Vagina (tissue), 2 donors: ENCODE measurements at places on chromosomes 4 and X. TPM values are rescaled to one million over a fixed set of nuclear protein-coding genes. Genes with fewer than 3 reads are reported as not detected.

DNA sequence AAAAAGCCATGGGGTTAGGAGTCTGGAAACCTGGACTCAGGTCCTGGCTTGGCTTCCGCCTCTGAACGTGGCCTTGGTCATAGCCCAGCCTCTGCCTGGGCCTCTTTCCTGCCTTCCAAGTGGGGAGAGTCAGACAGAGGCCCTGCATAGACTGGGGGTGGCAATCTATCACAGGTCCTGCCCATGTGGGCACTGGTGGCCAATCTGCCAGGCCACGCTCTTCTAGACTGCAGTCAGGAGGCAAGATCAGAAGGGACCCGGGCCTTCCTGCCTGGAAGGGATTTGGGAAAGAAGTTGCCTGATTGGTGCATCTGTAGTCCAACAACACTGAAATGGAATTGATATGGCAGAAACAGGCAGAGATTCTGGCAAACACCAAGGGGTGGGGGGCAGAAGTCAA lies 46.1 kb downstream of the CNGA2 start:
- no peak overlapping the region for H3K27ac ChIP-seq
- no peaks in the 10 kb centered on the region for H3K4me1 ChIP-seq
- no peaks in the 10 kb centered on the region for H3K36me3 ChIP-seq

CFAP47 gene
- not detected for total RNA-seq

GRCh38 chr4:113732-114131 lies 10.6 kb upstream of the ZNF718 start:
- DNase-seq, result no peak
- H3K27me3 ChIP-seq, result no peaks in the 10 kb centered on the region
- no peak overlapping the region for H3K4me3 ChIP-seq
- no peak overlapping the region for H3K27ac ChIP-seq
- H3K4me1 ChIP-seq, result no peaks in the 10 kb centered on the region
- H3K36me3 ChIP-seq, result no peaks in the 10 kb centered on the region

DNA sequence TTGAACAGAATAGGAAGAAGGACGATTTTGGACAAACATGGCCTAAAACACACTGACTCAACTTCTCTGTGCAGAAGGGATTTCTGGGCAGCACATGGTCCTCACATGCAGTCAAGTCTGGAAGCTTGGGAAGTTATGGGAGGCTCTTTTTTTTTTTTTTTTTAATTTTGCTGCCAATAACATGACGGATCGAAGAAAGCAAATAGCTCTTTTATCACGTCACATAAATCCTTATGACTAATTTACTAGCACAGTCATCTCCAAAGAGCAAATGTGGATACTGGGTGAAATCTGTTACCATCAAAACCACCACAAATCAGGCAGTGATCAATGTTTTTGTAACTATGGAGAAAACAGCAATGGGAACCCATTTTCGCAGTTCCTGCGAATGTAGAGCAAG lies 193.3 kb upstream of the FAM9B start:
- no peaks in the 10 kb centered on the region for H3K36me3 ChIP-seq
- no peak overlapping the region for H3K4me3 ChIP-seq
- no peak overlapping the region for H3K27ac ChIP-seq
- DNase-seq, result no peak
- no peaks in the 10 kb centered on the region for H3K4me1 ChIP-seq
- no peaks in the 10 kb centered on the region for H3K27me3 ChIP-seq

GRCh38 chr4:99863804-99864203 lies 30.4 kb downstream of the LAMTOR3 start:
- no peaks in the 10 kb centered on the region for H3K27me3 ChIP-seq
- H3K27ac ChIP-seq, result no peak overlapping the region
- no peak overlapping the region for H3K4me3 ChIP-seq
- H3K4me1 ChIP-seq, result no peaks in the 10 kb centered on the region

GRCh38 chr4:118850488-118851173 lies 14.7 kb upstream of the SEC24D start:
- H3K4me1 ChIP-seq, result peaks cover 8% of the 10 kb centered on the region
- H3K27me3 ChIP-seq, result no peaks in the 10 kb centered on the region
- no peaks in the 10 kb centered on the region for H3K36me3 ChIP-seq
- H3K27ac ChIP-seq, result no peak overlapping the region

DNA sequence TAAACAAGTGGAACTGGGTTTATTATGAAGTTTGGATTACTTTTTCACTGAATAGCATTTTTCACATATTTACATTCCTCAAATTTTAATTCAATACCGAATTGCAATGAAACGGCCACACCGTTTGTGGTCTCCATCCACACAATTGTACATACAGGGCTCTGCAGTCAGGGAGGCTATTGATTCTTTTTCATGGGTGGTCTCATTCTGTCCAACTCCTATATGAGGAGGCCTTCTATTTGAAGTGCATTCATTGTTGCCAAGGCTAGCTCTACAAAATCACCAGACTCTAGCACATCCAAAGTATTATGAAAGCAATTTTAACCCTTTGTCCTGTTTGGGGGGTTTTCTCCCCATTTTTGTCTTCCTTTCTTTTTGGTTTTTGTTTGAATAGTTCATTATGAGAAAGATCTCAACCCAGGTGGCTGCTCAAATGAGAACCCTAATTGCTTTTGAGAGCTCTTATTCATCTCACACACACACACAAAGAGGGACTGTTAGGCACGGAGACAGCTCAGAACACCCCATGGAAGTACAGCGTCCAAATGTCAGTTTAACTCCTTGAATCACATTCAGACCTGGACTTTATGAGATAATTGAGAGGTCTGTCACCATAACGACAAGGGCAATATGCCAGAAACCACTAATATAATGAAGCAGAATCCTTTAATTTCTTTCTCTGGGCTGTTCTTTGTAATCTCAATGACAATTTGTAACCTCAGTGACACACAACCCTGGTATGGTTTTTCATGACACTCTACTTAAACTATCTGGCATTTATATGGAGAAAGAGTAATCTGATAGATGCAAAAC lies 79.4 kb downstream of the NLGN4X start:
- no peak for DNase-seq
- no peaks in the 10 kb centered on the region for H3K27me3 ChIP-seq
- no peaks in the 10 kb centered on the region for H3K36me3 ChIP-seq
- H3K4me1 ChIP-seq, result no peaks in the 10 kb centered on the region
- no peak overlapping the region for H3K4me3 ChIP-seq
- no peak overlapping the region for H3K27ac ChIP-seq

ANK2 gene
- total RNA-seq, result 64.6 TPM

- no peaks in the 10 kb centered on the region for H3K36me3 ChIP-seq
- H3K4me1 ChIP-seq, result no peaks in the 10 kb centered on the region
- H3K27me3 ChIP-seq, result no peaks in the 10 kb centered on the region
- no peak for DNase-seq
- H3K4me3 ChIP-seq, result no peak overlapping the region
These were observed 47.5 kb upstream of the NSUN7 start for GRCh38 chr4:40702137-40702799.

ADH7 gene
- 11.8 TPM for total RNA-seq

- H3K27ac ChIP-seq, result no peak overlapping the region
- no peaks in the 10 kb centered on the region for H3K36me3 ChIP-seq
- H3K4me1 ChIP-seq, result no peaks in the 10 kb centered on the region
- H3K27me3 ChIP-seq, result no peaks in the 10 kb centered on the region
These were observed 84.0 kb downstream of the NAA11 start for GRCh38 chr4:79241846-79242245.

GRCh38 chr4:94813221-94813620 lies 55.5 kb downstream of the BMPR1B start:
- no peak overlapping the region for H3K4me3 ChIP-seq
- H3K4me1 ChIP-seq, result no peaks in the 10 kb centered on the region
- H3K27me3 ChIP-seq, result no peaks in the 10 kb centered on the region
- H3K36me3 ChIP-seq, result no peaks in the 10 kb centered on the region
- no peak for DNase-seq

GRCh38 chr4:157014621-157015591 lies 43.3 kb upstream of the PDGFC start:
- no peaks in the 10 kb centered on the region for H3K4me1 ChIP-seq
- H3K4me3 ChIP-seq, result no peak overlapping the region
- no peak overlapping the region for H3K27ac ChIP-seq
- no peak for DNase-seq

GRIA2 gene
- total RNA-seq, result 0.49 TPM

GRCh38 chrX:39652336-39652735 lies 445.4 kb downstream of the BCOR start:
- no peak overlapping the region for H3K27ac ChIP-seq
- no peaks in the 10 kb centered on the region for H3K4me1 ChIP-seq
- no peaks in the 10 kb centered on the region for H3K27me3 ChIP-seq
- H3K36me3 ChIP-seq, result no peaks in the 10 kb centered on the region
- no peak for DNase-seq
- no peak overlapping the region for H3K4me3 ChIP-seq

DNA sequence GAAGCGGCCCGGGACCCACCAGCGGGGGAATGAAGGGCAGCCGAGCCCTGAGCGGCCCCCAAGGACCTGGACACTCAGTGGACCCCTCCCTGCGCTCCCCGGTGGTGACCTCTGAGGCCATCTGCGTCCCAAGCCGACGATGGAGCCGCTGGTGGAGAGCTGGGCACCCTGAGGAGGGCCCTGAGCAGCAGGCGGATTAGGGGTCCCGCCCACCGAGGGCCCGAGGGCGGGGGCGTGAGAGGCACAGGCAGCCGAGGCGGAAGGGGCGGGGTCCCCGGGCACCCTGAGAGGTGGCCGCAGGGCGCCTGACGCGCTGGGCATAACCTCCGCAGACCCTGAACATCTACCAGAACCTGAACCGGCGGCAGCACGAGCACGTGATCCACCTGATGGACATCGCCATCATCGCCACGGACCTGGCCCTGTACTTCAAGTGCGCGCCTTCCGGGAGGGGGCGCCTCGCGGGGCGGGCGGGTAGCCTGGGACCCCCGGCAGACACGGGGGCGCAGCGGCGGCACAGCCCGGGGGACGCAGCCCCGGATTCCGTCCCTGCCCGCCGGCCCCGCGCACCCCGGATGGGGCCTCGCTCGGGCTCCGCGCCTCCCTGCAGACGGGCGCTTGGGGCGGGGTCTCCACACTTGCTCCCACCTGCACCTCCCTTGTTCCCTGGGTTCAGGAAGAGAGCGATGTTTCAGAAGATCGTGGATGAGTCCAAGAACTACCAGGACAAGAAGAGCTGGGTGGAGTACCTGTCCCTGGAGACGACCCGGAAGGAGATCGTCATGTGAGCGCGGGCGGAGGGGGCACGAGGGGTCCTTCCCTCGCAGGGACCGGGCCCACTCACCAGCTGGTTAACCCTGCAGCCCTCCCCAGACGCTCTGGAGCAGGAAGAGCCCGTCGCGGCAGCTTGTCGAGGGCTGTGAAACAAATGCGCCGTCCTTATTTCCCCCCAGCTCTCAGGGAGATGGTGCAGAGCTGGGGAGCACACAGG lies 10.3 kb downstream of the ATP5ME start:
- H3K4me3 ChIP-seq, result peak overlapping the region; percentile 71
- peak overlapping the region; percentile 27 for H3K27ac ChIP-seq
- no peak for DNase-seq
- no peaks in the 10 kb centered on the region for H3K36me3 ChIP-seq

CT45A5 gene
- total RNA-seq, result not detected

- no peak for DNase-seq
- no peaks in the 10 kb centered on the region for H3K36me3 ChIP-seq
- H3K27me3 ChIP-seq, result no peaks in the 10 kb centered on the region
- H3K4me3 ChIP-seq, result no peak overlapping the region
These were observed 44.8 kb downstream of the TSPAN5 start for GRCh38 chr4:98613453-98614075.

DNA sequence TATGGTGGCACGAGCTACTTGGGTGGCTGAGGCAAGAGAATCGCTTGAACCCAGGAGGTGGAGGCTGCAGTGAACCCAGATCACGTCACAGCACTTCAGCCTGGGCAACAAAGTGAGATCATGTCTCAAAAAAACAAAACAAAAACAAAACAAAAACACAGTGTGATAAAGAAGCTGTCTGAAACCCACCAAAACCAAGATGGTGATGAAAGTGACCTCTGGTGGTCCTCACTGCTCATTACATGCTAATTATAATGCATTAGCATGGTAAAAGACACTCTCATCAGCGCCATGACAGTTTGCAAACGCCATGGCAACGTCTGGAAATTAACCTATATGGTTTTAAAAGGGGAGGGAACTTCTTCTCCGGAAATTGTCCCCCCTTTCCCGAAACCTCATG lies 29.4 kb upstream of the OPHN1 start:
- no peak overlapping the region for H3K27ac ChIP-seq
- H3K4me1 ChIP-seq, result no peaks in the 10 kb centered on the region
- no peaks in the 10 kb centered on the region for H3K36me3 ChIP-seq
- no peak overlapping the region for H3K4me3 ChIP-seq

DNA sequence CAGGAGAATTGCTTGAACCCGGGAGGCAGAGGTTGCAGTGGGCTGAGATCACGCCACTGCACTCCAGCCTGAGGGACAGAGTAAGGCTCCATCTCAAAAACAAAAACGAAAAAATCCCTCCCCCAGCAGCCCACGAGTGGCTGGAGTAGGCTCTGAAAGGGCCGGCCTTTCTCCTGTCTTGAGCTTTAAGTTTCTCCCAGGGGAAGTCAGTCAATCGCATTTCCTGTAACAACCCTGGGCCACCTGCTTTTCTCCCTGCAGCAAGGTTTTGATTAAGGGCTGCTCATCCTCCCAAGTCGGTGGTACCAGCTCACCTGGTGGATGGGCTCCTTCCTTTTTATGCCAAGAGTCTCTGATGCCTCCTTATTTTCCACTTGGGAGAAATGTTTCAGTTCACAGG lies 2.0 kb upstream of the NYX start:
- no peaks in the 10 kb centered on the region for H3K27me3 ChIP-seq
- H3K4me3 ChIP-seq, result no peak overlapping the region
- H3K4me1 ChIP-seq, result peaks cover 8% of the 10 kb centered on the region
- H3K27ac ChIP-seq, result no peak overlapping the region
- DNase-seq, result no peak
- H3K36me3 ChIP-seq, result no peaks in the 10 kb centered on the region

DNA sequence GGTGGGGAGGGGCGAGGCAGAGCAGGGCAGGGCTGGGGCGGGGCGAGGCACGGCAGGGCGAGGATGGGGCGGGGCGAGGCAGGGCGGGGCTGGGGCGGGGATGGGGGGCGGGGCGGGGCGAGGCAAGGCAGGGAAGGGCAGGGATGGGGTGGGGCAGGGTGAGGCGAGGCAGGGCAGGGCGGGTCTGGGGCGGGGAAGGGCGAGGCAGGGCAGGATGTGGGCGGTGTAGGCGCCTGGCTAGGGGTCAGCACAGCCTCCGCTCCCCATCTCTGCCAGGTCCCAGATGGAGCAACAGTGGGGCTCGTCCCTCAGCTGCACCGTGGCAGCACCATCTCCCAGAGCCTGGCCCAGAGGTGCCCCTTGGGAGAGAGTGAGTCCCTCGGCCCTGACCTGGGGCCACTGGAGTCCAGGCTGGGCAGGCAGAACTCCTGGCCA lies 4.2 kb upstream of the SRPK3 start:
- no peak overlapping the region for H3K4me3 ChIP-seq
- no peak for DNase-seq
- H3K27ac ChIP-seq, result no peak overlapping the region
- no peaks in the 10 kb centered on the region for H3K36me3 ChIP-seq
- H3K4me1 ChIP-seq, result peaks cover 15% of the 10 kb centered on the region
